Activated T-helper 2 cell treated with anti-CD3 and anti-CD28 coated beads, Interferon-gamma antibody, Interleukin-2, Interleukin-4, amounts not matched to agents 10 μg/mL and 5 μg/mL and 100 μg/mL, durations not matched to agents 14 hours and 24 hours and 36 hours (primary cell): ENCODE measurements at places on chromosomes 2 and 18.

- no peaks in the 10 kb centered on the region for H3K4me1 ChIP-seq
- H3K4me3 ChIP-seq, result no peak overlapping the region
- no peaks in the 10 kb centered on the region for H3K27me3 ChIP-seq
- no peak for DNase-seq
- H3K36me3 ChIP-seq, result no peaks in the 10 kb centered on the region
- H3K27ac ChIP-seq, result no peak overlapping the region
These were observed 194.2 kb downstream of the INHBB start for GRCh38 chr2:120539937-120540718.

- H3K36me3 ChIP-seq, result no peaks in the 10 kb centered on the region
- H3K4me3 ChIP-seq, result no peak overlapping the region
- peaks cover 3% of the 10 kb centered on the region for H3K27me3 ChIP-seq
- H3K27ac ChIP-seq, result no peak overlapping the region
- H3K4me1 ChIP-seq, result no peaks in the 10 kb centered on the region
These were observed 67.1 kb downstream of the BAZ2B start for GRCh38 chr2:159549234-159549633.

GRCh38 chr2:145265244-145265643 is 745.3 kb upstream of the ZEB2 start:
- no peak overlapping the region for H3K4me3 ChIP-seq
- H3K27me3 ChIP-seq, result peaks cover 25% of the 10 kb centered on the region
- H3K27ac ChIP-seq, result no peak overlapping the region
- H3K4me1 ChIP-seq, result no peaks in the 10 kb centered on the region
- DNase-seq, result no peak
- H3K36me3 ChIP-seq, result no peaks in the 10 kb centered on the region

DNA sequence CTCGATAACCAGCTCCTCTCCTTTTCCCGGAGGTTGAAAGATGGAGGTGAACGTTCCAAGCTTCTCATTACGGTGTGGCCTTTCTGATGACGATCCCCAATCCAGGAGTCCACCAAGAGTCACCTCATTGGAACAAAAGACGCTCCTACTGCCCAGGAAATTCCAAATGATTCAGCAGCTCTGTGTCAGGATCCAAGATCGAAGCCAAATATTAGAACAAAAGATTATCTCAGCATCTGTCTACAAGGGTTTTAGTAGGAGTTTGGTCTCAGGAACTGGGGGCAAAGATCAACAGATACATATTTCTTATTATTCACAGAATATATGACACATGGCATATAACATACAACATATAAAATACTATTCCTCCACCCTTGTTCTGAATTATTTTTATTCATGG is 161.1 kb upstream of the RAB12 start:
- no peak overlapping the region for H3K4me3 ChIP-seq
- H3K27me3 ChIP-seq, result peaks cover 1% of the 10 kb centered on the region
- H3K27ac ChIP-seq, result no peak overlapping the region
- no peaks in the 10 kb centered on the region for H3K4me1 ChIP-seq
- no peaks in the 10 kb centered on the region for H3K36me3 ChIP-seq
- DNase-seq, result no peak

GRCh38 chr2:9578467-9579235 is 23.0 kb upstream of the ADAM17 start:
- peaks cover 8% of the 10 kb centered on the region for H3K4me1 ChIP-seq
- no peaks in the 10 kb centered on the region for H3K27me3 ChIP-seq
- H3K36me3 ChIP-seq, result peaks cover 15% of the 10 kb centered on the region
- no peak overlapping the region for H3K4me3 ChIP-seq

- no peak for DNase-seq
- no peaks in the 10 kb centered on the region for H3K4me1 ChIP-seq
- no peaks in the 10 kb centered on the region for H3K36me3 ChIP-seq
- H3K4me3 ChIP-seq, result no peak overlapping the region
These were observed 32.3 kb downstream of the CYP26B1 start for GRCh38 chr2:72115110-72116080.

DNA sequence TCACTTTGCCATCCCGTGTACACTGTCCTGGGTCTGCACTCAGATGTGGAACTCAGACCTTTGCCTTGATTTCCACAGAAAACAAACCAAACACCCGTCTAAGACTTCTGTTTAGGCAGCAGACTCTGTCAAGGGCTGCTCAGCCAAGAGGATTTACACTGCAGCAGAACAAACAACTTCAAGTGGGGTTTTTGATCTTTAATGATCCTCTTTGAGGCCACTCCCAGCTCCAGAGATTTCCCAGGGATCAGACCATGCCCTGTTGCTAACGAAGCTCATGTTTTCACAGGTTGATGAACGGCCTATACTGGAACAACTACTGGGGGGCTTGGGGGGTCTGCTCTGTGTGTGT is 52.5 kb upstream of the LGALSL start:
- no peaks in the 10 kb centered on the region for H3K36me3 ChIP-seq
- no peak overlapping the region for H3K4me3 ChIP-seq
- H3K27me3 ChIP-seq, result peaks cover 1% of the 10 kb centered on the region
